ENCODE measurements at places on chromosomes 11 and 22.

GRCh38 chr11:117177534-117178209 is 871 bp upstream of the SIDT2 start:
- no peak for DNase-seq

GRCh38 chr11:76630600-76631281 is 39.8 kb downstream of the LRRC32 start:
- no peak for DNase-seq

DNA sequence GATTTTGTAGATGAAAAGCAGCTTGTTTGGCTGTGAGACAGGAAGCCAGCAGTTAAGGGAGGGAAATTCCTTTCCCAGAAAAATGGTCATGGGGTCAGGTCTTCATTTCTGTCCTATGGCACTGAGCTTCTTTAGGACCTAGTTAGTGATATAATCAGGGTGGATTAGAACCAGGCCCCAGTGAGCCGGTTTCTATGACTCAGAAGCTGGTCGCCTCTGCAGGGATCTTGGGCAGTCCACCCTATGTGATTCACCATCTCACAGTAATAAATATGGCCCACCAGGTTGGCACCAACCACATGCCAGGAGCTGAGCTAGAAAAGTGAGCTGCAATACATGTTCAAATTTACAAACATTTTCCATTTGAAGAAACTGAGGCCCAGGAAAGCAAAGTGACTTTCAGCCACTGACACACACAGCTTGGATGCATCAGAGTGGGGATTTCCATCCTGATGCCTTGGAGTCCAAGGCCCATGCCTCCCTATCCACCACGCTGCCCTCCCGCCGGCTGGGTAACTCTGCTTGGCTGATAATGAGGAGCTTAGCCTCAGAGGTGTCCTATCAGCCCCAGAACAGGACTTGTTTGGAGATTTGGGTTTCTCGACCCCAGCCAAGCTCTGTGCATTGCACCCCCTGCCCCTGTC is 42.0 kb downstream of the CD82 start:
- no peak for DNase-seq

DNA sequence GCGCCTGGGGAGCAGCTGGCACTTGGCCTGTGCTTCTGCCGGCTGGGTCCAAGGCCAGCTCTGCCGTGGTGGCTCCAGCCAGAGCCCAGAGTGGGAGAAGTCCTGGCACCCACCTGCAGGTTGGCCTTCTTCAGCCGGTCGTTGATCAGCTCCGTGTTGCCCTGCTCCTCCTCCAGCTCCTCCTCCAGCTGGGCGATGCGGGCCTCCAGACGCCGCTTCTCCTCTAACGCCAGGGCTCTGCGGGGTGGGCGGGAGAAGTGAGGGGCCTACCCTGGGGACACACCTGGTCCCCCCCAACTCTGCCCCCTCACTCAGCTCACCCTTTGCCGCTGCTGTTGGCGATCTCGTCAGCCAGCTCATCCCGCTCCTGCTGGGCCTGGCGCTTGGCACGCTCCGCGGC is 32.6 kb downstream of the APOL1 start:
- DNase-seq: no peak

- DNase-seq: no peak
Measured at GRCh38 chr11:1194977-1195681, 27.7 kb upstream of the MUC5B start.

DNA sequence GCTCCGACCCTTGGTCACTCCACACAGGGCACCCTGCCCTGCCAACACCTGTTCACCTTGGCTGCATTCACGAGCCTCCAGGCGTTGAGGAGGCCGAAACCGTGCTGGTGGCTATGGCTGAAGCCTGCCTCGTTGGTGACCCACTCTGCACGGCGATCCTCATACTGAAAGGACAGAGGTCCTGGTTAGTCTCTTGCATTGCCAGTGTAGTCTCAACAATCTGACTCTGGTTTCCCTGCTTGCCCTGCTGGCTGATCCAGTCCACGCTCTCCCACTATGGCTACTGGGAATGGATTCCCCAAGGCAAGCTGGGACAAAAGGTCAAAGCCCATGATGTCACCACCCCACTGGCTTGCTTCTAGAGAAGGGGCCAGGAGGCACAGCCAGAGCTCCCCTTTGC is 12.9 kb downstream of the PCSK7 start:
- DNase-seq: no peak

DNA sequence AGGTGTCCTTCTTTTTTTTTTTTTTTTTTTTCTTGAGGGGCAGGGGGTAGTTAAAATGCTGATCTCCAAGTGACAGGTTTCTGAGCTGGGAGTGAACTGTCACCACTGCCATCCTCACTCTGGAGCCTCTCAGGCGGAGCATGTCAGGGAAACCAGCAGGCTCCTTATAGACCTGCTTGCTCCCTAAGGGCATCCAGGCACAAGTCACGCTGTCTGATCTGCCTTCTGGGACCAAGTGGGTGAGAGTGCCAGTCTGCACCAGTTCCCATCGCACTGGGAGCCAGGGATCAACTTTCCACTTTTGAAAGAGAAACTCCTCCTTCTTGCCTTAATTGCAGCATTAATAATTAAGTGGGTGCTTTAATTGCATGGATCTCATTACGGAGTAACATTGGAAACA is 537.9 kb upstream of the CADM1 start:
- no peak for DNase-seq

- no peak for DNase-seq
Measured at GRCh38 chr22:41264408-41264941, 21.5 kb downstream of the RANGAP1 start.

GRCh38 chr11:65434667-65435410 is 12.2 kb downstream of the NEAT1 start:
- no peak for DNase-seq

DNA sequence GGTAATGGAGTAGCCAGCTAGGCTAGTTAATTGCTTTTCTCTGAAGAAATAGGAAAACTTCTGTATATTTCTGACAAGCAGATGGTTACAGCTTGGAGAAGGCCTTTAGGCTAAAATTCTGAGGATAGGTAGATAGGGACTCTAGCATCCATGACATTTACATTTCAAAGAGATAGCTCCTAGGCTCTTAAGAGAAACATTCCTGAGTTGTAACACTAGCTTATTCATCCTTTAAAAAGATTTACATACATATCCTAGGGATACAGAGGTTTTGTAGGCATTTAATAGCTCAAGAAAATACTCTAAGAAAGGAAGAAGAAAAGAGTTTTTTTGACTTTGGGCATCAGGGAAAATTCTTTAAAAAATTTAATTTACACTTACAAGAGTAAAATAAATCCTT is 130.9 kb upstream of the CCDC179 start:
- no peak for DNase-seq

DNA sequence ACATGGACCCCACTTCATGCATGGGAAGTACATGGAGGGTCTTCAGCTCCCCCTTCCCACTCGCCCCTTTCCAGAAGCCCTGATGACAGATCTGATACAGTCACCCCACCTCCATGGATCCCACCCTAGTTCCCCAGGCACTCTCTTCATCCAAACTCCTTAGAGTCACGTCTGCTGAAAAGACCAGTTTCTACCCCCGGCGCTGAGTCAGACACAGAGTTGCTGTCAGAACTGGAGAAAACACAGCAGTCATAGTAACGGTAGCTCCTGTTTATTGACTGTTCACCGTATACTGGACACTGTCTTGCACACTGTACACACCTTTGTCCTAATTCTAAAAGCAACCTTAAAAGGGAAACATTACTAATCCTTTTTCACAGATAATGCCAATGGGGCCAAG is 29.1 kb downstream of the DRD2 start:
- no peak for DNase-seq

DNA sequence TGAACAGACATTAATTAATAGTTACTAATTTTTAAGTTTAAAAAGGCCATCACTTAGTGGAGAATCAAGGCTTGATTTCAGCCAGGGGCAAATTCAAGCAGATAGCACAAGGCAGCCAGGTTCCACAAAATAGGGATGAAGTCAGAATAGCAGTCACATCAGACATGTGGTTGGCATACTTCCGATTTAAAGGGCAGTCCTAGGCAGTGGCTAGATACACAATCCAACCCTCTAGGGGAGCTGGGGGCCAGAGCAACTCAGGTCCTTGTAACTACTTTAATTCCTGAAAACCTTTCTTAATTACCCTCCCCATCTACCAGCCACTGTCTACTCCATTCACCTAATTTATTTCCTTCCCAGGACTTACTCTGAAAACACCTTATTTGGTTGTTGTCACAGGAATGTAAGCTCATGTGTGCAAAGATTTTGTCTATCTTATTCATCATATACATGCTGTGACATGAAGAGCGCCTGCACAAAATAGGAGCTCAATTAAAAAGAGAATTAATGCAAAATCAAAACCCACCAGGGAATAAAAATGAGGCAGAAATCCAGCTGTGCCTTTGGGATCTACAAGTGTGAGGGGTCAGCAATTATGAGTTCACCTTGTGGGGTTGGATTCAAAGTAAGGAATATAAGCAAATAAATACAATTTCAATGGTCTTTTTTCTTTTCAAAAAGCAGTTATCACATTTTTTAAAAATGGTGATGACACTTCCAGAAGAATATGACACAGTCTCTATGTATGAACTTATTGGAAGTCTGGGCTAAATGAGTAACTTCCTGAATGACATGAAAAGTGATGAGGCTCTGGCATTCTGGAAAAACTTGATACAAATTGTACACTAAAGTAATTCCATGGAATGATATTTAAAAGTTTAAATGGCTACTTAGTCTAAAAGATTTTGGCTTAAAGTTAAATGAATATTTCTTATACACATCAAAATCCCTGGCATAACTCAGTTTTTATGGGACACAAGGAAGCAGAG is 53.8 kb downstream of the COPB1 start:
- no peak for DNase-seq

DNA sequence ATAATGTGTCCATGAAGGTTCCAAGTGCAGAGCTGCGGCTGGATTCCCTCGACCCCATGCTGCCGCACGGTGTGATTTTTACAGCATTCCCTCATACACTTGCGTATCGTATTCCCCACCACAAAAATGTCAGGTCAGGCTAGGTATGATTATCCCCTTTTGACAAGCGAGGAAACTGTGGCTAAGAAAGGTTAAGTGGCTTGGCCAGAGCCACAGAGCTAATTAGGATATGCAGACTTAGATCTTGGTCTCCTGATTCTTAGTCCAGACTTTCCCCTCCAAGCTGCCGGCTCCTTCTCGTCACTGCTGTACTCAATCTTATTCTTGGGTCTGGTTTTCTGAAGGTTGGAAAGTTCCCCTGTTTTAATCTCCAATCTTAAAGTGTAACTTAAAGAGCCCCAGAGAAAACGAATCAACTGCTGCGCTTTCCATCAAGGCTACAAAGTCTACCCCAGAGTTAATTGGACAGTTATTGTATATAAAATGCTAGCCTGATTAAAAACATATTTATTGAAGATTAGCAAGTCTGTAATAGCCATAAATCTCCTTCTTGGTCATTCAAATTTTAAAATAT is 176.6 kb downstream of the ADAMTS15 start:
- DNase-seq: no peak

DNA sequence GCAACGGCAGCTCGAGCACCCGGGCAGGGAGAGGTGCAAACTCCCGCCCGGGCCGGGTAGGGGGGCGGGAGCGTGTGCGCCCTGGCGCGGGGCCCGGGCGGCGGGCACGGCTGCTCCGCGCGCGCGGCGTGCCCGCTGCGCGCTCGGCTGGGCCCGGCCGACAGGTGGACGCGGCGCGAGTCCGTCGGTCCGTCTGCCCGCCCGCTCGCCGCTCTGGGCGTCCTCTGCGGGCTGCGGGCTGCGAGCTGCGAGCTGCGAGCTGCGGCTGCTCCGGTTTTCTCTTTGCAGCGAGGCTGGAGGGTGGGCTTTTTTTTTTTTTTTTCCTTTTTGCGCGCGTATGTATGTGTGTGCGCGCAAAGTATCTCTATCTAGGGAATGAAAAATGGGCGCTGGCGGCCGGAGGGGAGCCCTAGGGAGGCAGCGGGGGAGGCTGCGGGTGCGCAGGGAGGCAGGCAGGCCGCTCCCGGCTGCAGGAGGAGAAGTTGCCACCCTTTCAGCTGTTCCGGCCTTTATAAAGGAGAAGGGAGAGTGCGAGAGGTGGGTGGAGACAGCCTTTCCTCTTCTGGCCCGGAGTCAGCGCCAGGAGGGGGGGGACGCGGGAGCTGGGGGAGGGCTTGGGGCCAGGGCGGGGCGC is at the start of gene PDGFB:
TSS of gene PDGFB (minus strand) at position 487 of the 634 bp plus-strand sequence. CDS start 1,019 bp downstream, outside the sequence.
- DNase-seq: no peak

GRCh38 chr11:71551711-71552110 is 3.5 kb downstream of the KRTAP5-9 start:
- DNase-seq: no peak

DNA sequence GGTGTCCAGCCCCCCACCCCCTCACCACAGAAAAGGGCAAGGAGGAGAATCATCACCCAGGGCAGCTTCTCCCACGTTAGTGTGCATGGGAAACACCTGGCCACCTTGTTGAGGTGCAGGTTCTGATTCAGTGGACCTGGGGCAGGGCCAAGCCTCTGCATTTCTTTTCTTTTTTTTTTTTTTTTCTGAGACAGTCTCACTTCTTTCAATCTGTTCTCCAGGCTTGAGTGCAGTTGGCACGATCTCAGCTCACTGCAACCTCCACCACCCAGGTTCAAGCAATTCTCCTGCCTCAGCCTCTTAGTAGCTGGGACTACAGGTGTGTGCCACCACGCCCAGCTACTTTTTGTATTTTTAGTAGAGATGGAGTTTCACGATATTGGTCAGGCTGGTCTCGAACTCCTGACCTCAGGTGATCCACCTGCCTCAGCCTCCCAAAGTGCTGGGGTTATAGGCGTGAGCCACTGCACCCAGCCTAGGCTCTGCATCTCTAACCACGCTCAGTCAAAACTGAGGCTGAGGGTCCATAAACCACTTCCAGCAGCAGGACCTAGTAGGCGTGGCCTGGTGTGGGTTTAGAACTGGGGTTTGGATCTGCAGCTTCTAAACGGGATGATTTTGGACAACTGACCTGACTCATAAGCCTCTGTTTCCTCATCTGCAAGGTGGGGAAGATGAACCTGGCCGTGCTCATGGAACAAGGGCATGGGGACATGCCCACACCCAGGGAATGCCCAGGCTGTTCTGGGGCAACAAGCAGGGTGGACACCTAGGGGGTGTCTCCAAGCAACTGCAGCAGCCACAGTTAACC is 734 bp downstream of the ZP1 start:
- no peak for DNase-seq

DNA sequence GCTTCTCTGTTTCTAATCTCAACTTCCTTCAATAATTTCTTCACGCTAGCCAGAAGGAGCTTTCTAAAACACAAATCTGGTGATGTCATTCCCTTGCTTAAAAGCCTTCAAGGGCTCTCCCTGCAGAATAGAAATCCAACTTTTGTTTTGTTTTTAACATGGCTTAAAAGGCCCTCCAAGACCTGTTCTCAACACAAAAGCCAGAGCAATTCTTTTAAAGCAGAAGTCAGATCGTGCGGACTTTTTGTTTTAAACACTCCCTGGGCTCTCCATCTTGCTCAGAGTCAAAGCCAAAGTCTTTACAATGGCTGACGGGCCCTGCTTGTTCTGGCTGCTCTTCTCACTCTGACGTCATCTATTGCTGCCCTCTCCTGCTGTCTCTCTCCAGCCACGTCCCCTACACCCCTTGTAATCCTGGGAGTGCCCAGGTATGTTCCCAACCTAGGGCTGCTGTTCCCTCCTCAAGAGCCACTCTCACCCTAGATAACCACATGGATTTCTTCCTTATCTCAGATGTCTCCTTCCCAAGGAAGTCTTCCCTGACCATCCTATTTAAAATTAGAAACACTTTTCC is 22.5 kb downstream of the TECTA start:
- no peak for DNase-seq

- no peak for DNase-seq
Measured at GRCh38 chr22:47802421-47802820, 1040.0 kb downstream of the TBC1D22A start.

- no peak for DNase-seq
Measured at GRCh38 chr11:36657610-36658267, 59.7 kb upstream of the RAG2 start.

- DNase-seq: no peak
Measured at GRCh38 chr11:106745941-106746340, 272.3 kb downstream of the GUCY1A2 start.

GRCh38 chr11:19719960-19720359 is 7.3 kb downstream of the NAV2 start:
- no peak for DNase-seq
